ENCODE measurements at places on chromosomes 2 and 18.

- no peak for DNase-seq
These were observed 80.3 kb upstream of the FAM237A start for GRCh38 chr2:206561962-206562361.

- no peak for DNase-seq
These were observed 64.8 kb downstream of the SMAD7 start for GRCh38 chr18:48885924-48886400.

GRCh38 chr2:187640926-187641510 is 86.8 kb upstream of the TFPI start:
- DNase-seq: no peak

GRCh38 chr2:234494361-234495250 is 2.3 kb downstream of the ARL4C start:
- DNase-seq: no peak

DNA sequence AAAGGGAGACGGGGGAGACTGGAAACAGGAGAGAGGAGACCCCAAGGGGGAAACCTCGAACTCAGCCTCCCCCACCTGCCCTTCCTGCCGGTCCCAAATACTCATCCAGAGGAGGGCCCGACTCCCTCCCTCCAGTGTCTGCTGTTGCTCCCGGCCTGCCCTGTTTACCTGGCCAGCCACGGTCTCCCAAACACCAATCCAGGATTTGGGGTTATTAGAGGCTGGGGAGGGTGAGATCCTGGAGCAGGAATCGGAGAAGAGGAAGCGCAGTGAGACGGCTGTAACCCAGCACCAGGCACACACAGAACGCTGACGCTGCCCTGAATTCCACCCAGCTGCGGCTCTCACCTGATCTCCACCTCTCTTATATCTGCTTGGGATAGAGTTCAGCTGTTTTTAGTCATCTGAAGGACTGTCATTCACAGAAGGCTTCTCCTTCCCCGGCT is 213.0 kb downstream of the TNS1 start:
- DNase-seq: no peak

- no peak for DNase-seq
These were observed 45.5 kb downstream of the SLC14A2 start for GRCh38 chr18:45660746-45661145.

DNA sequence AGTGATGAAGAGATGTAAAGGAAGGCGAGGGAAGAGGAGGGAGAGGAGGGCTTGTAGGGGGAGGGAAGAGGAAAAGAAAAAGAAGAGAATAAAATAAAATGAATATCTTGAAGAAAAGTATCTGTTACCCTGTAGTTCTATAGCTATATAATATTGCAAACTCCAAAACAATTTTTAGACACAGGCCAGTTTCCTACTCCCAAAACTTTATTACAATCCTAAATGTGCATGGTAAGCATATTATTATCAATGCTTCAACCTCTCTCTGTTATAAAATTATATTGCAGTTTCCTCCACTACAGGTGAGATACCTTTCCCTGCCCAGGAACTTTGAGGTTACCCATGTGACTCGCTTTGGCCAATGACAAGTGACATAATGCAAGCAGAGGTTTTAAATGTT is 1351.6 kb upstream of the NRXN1 start:
- no peak for DNase-seq

- DNase-seq: no peak
These were observed at the start of gene RFTN2 for GRCh38 chr2:197675246-197675645. TSS of gene RFTN2 (minus strand) at chr2:197675587. CDS start at chr2:197675458, 129 bp downstream.

GRCh38 chr18:72866901-72867745 is 664 bp downstream of the NETO1 start:
- DNase-seq: no peak

DNA sequence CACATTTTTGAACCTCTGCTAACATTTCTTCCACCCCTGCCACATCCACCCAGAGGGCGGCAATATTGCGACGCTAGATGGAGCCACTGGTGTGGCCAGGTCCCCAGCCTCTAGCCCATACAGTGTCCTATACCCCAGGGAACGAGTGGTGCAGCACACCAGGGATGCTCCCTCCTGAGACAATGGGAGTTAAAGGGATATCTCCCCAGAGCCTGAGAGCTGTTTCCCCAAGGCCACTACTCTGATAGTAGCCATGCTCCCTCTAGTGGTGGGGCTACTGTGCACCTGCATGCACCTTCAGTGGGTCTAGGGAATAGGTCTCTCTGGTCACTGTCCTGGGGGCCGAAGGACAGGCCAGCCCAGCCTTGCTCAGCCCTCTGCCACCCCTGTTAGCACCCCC is 336.4 kb upstream of the FSHR start:
- DNase-seq: no peak

DNA sequence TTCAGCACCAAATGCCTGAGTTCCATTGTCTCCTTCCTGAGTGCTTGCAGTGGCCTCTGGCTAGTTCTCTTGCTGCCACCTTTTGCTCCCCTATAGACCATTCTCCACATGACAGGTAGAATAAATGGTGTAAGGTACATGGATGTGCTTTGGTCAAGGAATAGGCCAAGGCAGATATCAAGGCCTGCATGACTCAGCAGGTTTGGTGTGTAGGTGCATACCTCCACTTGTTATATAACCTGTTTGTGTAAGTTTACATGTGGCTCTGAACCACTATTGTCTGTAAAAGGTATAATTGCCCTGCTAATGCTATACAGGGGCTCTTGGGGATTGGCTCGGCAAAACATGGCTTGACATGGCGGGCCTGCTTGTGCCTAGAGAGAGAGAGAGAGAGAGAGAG is 143.5 kb downstream of the KLHL14 start:
- no peak for DNase-seq

- DNase-seq: no peak
These were observed 1080.9 kb upstream of the ZEB2 start for GRCh38 chr2:145600811-145601210.

GRCh38 chr2:184596819-184597411 is 1.4 kb upstream of the ZNF804A start:
- DNase-seq: no peak

DNA sequence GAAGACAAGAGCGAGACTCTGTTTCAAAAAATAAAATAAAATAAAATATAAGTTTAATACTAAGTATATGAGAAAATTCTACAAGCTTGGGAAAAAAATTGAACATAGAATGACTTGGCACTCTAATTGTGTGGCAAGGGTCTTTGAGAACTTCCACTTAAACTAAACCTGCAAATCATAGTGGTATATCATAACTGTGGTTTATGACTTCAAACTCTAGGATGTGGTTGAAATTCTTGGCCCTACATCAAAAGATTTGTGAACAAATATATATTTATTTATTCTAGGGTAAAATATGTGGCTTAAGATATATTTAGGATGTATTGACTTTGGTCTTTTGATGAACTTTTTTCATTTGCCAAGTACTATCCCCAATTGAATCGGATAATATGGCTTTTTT is 3.1 kb upstream of the FAM171B start:
- DNase-seq: no peak

DNA sequence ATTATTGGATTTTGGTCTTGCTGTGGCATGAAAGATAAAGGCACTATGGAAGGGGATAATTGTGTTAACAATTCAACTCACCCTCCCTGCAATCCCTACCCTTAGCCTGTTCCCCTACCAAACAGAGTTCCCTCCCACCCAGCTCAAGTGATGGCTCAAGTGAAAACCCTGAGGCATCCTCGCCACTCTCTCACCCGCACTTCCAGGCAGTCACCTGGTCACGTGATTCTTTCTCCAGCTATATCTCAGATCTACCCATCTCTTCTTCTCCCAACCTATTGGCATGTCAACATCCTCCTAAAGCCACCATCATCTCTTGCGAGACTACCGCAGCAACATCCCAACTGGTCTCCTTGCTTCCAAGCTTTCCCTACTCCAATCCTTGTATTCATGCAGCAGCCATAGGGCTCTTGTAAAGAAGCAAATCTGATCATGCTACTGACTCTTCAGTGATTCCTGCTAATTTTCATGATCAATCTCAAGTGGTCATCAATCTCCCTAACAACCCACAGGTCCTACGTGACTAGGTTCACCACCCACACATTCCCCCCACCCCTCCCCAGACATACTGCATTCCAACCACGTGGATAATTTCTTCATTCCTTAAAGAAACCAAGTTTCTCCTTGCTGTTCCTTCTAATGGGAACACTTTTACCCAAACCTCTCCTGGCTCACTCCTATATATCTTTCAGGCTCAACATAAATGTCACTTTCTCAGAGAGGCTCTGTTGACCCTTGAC is 66.7 kb downstream of the MBD2 start:
- no peak for DNase-seq

DNA sequence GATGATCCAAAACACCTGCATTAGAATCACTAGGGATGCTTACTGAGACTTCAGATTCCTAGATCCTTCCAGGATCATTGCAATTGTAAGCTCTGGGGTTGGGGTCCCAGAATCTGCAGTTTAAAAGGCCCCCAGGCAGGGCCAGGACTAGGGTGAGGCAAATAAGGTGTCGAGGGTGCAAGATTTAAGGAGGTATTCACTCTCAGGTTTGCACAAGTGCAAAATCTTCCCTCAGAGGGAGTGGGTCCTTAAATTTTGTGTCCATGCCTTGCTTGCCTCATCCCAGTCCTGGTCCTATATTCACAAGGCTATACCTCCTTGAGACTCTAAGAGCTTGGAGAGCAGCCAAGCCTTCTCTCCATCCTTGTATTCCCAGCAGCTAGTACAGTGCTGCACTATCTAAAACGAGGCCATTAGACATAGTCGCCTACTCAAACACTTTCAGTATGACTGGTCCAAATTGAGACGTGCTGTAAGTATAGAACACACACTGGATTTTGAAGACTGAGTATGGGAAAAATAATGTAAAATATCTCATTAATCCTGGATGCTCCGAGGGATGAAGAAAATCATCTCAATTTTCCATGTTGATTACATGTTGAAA is 31.6 kb upstream of the MREG start:
- DNase-seq: no peak

DNA sequence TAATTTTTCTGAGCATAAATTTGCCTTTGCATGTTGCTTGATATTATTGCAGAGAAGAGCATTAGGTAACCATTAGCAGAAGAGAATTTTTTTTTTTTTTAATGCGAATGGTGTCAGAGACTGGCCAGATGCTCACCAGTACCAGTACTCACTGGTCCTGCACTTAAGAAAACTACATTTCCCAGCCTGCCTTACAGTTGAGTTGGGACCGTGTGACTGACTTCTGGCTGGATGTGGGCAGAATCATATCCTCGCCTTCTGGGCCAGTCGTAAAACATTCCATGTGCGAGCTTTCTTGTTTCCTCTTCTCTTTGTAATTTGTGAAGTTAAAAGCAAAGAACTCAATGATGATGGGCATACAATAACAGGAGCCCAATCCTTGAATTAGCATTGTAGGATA is 132.4 kb downstream of the LRRC30 start:
- no peak for DNase-seq

- DNase-seq: no peak
These were observed 593 bp downstream of the SP140L start for GRCh38 chr2:230327418-230328154.

GRCh38 chr2:215793747-215794595 is 219.4 kb downstream of the MREG start:
- DNase-seq: peak; percentile 84

DNA sequence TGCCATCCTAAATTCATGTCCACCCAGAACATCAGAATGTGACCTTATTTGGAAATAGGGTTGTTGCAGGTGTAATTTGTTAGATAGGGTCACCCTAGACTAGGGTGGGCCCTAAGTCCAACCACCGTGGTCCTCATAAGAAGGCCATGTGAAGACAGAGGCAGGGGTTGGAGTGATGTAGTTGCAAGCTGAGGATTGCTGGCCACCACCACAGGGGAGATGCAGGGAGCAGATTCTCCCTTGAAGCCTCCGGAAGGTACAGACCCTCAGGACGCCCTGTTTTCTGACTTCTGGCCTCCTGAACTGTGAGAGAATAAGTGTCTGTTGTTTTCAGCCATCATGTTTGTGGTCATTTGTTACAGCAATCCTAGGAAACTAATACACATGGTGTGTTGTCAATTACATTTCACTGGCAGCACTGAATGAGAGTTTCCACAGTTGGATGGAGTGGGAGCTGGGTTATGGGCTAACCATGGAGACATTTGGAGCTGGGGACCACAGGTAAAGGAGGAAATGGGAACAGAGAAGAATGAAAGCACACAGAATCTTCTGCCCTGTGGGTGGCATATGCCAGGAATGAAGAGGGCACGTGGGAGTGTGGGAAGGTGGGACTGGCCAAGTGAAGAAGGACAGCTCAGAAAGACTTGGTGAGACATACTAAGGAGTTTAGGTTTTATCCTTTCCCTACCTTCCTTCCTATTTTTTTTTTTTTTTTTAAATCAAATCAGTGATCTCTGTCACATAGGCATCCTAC is 266.0 kb downstream of the MYCN start:
- DNase-seq: no peak

DNA sequence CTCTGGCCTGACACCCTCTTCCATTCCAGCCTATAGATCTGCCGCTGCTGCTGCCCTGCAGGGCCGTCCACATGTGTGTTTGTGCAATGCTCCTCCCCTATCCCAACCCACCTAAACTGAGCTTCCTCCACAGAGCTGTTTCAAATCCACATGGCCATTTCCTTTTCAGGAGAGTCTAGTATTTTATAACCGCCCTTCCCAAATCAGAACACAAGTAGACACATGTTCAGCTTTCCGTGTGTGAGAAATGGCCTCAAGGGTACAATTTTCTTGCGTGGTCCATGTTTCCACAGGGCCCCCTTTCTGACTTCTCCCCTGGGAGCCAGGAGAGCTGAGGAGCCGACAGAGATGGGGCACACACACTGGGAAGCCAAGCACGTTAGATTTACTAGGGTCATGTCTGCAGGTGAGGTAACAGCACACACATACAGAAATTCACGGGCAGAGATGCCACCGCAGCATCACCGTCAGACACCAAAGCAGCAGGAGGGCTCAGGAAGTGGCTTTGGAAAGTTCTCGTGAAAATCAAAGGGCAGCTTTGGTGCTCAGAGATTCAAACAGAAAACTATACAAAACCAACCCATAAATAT is 102.9 kb upstream of the TGFA start:
- no peak for DNase-seq

DNA sequence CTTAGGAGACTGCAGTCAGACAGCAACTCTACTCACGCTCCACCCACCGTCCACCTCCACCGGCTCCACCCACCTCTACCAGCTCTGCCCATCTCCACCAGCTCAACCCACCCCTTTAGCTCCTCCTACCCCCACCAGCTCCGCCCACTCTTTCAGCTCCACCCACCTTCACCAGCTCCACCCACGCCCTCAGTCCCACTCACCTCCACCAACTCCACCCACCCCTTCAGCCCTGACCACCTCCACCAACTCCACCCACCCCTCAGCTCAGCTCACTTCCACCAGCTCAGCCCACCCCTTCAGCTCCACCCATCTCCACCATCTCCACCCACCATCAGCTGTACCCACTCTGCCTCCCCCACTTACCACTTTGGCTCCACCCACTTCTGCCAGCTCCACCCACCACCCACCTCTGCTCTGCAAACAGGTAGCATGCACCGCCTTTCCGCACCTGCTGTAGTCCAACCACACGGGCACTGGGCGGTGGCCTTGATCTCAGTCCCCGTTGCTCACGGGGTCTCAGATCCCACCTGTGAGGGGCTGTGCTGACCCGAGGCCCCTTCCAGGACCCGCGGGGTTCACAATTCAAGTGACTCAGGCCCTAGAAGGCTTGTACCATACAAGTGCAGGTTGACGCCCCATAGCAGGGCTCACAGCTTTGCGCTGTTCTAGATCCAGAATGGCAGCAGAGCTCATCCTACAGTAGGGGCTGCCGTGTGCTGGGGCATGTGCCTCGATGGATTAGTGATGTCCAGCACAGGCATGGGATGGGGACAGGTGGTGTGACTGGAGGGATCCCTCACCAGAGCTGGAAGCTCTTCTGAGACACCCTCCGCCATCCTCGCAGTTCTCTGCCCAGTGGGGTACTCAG is 77.2 kb upstream of the OTOS start:
- no peak for DNase-seq
